ENCODE measurements at places on chromosomes 4 and X.

DNA sequence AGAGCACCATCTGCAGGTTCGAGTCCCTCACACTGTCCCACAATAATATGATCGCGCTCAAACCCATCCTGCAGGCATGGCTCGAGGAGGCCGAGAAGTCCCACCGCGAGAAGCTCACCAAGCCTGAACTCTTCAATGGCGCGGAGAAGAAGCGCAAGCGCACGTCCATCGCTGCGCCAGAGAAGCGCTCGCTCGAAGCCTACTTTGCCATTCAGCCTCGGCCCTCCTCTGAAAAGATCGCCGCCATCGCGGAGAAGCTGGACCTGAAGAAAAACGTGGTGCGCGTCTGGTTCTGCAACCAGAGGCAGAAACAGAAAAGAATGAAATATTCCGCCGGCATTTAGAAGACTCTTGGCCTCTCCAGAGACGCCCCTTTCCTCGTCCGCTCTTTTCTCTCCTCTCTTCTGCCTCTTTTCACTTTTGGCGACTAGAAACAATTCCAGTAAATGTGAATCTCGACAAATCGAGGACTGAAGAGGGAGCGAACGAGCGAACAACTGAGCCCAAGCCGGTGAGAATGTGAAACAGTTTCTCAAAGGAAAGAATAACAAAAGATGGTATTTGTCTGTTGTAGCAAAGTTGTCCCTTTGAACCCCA is 1.9 kb downstream of the POU4F2 start:
- no peak for DNase-seq

DNA sequence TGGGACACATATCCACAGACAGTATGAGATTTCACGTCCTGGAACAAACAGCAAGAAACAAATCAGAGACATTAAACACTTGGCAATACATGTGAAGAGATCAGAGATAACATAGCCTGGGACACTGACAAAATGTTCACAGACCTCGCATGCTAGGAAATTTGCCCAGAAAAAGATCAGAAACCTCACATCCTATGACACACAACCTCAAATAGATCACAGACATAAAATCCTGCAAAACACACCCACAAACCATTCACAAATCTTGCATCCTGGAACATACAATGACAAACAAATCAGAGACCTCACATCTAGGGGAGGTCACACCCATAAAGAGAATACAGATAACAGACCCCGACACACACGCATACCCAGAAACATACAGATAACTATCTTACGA is 18.0 kb downstream of the SUV39H1 start:
- no peak for DNase-seq

GRCh38 chrX:96447161-96447560 is 237.5 kb upstream of the DIAPH2 start:
- DNase-seq: no peak

- DNase-seq: peak; percentile 72
These were observed 38.9 kb downstream of the PDHA1 start for GRCh38 chrX:19382555-19383145.

- DNase-seq: no peak
These were observed 96.4 kb upstream of the HS3ST1 start for GRCh38 chr4:11525085-11525484.

GRCh38 chr4:179415037-179415846 is 1973.0 kb upstream of the AGA start:
- no peak for DNase-seq

GRCh38 chr4:152661649-152662048 is 18.1 kb downstream of the TMEM154 start:
- DNase-seq: no peak

DNA sequence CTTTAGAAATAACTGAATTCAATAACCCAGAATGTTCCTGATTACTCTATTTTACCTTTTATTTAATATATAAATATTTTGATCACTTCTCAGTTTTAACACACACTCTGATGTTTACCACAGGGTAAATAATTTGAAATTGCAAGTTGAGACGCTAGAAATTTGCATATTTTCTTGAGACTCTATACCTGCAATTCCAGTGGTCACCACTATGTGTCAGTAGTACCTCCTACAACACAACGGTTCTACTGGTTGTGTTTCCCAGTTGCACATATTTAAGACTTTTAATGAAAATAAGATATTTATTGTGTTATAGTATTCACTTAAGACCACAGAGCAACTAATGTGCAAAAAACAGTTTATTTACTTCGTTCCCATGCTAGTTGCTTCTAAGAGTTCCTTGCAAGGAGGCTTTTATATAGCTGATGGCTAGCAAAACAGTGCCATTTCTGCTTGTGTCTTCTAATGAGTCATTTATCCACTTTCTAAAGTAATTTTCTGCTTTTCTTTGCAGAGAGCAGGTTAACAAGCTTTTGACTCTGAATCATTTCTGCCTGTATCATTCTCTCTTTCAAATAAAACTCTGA is 98.9 kb upstream of the PDLIM3 start:
- no peak for DNase-seq

GRCh38 chr4:177573507-177573906 is 131.3 kb upstream of the AGA start:
- no peak for DNase-seq

DNA sequence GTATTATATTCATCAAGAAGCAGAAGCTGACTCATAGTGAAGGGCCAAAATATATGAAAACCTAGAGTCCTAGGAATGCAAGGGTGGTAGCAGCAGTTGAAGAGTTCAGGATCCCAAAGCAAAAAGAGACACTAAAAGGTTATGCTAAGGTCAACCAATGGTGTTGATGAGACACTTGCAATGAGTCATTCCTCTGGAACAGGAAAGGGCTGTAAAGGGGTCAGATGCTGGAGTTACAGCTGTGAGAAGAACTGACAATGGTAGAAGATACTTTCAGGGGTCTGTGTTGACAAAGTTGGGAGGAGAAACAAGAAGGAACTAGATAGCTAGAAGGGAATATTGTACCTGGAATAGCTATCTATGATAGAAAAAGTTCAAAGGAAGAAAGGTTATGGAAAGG is 47.5 kb downstream of the ZGRF1 start:
- DNase-seq: no peak

DNA sequence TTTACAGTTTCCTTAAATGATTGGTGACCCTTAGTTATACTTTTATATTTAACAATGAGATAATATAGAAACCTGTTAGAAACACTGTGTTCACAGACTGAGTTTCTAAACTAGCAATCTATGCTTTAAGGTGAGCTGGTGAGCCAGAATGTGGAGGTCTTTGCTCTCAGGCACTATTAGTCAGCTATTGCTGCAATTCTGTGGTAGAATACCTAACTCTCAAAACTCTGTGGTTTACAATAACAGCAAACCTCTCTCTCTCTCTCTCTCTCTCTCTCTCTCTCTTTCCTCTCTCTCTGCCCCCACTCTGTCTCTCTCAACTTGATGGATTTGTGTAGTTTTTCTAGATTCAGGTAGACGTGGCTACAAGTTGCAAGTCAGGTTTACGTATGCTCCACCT is 17.6 kb upstream of the LCORL start:
- DNase-seq: no peak

DNA sequence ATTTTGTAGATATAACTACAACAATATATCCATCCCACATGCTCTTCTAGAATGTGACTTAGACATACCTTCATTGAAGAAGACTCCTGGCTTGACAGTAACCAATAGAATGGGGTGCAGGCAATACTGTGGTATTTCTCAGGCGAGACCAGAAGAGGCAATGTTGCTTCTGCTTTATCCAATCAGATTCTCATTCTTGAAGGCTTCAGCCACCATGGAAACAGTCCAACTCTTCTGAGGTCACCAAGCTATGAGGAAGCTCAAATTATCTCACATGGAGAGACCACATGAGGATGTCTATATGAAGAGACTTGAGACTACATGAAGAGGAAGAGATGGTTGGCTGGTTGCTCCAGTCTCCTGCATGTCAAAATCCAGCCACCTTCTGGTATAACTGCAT is 469.9 kb downstream of the PCDH10 start:
- no peak for DNase-seq

GRCh38 chr4:84215217-84215616 is 283.9 kb downstream of the NKX6-1 start:
- DNase-seq: no peak

DNA sequence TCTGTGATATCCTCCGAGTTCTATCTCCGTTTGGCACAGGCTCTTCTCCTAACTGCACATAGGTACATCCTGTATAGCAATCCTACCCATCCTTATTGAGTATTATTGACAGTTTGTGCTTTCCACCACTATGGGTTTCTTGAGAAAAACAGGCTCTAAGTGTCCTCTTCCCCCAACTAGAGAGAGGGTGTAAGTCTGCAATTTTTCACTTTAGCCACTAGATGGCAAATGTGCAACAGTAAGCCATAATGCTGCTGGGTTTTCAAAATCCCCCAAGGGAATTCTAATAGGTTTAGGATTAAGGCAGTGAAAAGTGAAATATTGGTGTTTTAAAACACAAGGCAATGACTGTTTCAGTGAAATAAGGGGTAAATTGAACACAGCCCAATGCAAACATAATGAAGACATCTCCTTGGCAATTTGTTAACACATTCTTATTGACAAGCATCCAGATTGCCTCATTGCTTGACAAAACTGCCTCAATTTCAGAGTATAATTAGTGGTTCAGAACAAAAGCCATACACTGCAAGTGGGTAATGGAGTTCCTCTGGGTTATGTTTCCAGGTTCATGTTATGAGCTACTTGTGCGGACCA is 239.0 kb upstream of the HTR2C start:
- no peak for DNase-seq

DNA sequence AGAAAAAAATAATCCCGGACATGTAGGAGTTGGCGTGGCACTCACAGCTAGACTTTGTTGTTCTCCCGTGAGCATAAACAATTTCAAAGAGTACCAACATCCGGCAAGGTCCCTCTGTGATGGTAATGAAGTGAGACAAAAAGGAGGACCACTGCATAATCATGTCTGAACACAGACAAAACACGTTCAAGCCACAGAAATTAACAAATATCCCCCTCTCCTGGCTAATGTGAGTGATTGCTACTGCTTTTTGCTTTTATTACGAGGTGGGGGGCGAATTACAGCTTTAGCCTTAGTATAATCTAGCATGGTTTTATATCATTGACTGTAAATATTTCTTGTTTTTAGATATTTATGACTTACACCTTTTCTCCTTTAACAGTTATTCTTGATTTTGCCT is 118.5 kb downstream of the PLS3 start:
- DNase-seq: no peak

- DNase-seq: no peak
These were observed 26.4 kb upstream of the PNMA3 start for GRCh38 chrX:153029875-153030274.

DNA sequence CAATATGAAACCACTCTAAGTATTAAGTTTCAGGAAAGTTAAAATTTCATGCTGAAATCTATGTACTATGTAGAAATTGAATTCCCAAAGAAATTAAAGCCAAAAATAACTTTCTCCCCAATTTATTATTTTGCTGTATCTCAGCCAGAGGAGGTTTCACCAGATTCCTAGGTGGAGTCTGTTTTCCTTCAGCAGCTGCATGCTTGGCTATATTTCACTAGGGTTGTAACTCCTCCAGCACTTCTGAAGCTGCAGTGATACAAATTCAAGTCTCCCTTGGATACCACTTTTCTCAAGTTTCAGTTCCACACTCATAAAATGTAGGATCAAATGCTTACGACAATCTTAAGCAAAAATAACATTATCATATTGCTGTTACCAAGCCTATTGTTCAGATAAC is 41.2 kb upstream of the ZC4H2 start:
- DNase-seq: no peak

DNA sequence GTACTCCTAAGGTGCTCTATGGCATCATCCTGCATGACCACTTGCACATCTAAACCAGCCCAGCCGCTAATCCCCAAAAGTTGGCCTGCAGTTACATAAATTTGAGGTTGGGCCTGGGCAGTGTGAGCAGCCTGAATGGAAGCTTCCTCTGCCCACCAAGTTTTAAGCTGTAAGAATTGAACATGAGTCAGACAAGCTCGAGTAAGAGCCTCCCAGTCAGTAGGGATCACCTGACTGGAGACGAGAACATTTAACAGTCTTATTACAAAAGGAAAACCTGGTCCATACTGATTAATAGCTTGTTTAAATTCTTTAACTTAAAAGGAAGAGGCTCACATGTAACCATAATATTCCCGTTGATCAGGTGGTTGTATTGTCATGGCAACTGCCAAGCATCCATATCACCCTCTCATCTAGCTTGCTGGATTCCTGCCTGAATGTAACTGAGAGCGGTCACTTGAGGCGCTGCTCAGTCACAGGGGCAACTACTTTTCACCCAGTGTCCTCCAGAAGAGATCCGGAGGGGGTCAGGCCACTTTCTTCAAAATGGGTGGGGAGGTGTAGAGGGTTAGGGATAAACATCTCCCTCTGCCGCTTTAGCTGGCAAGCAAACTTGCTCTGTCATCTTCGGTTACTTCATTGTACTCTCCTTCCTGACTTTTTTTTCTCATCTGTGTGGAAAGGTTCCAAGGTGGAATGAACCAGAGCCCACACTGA is 56.6 kb upstream of the WDR1 start:
- no peak for DNase-seq

- DNase-seq: no peak
These were observed 44.1 kb upstream of the PRKX start for GRCh38 chrX:3757510-3758025.

DNA sequence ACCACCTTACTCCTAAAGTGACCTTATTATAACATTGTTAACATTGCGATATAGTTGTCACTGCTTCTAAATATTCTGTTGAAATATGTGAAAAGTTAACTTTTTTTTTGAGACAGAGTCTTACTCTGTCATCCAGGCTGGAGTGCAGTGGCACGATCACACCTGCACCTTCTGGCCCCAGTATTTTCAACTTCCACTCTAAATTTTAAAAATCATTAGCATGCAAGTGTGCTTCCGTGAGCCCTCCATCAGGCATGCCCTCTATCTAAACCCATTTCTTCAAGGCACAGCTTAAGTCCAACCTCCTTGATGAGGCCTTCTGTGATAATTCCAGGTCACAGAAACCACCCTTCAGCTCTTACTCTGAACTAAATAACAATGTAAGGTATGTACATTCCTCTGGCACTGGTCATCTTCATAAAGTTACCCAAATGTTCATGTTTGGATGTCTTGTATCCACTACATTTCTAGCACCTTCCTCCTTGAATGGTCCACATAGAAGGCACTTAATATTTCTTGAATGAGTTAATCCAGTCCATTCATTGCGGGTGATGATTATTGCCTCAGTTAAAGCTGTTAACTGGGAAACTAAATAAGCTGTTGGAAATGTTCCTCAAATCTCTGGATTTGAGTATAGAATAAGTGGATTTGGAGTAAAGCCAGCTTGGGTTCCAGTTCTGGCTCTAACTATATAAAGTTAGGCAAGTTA is 38.6 kb upstream of the TMEM131L start:
- no peak for DNase-seq

GRCh38 chr4:26692014-26692726 is 108.3 kb downstream of the TBC1D19 start:
- no peak for DNase-seq

GRCh38 chr4:114077610-114078009 is 98.2 kb upstream of the ARSJ start:
- no peak for DNase-seq
